NCI-H510A (cell line): ENCODE measurements at places on chromosomes 11 and 22.

GRCh38 chr22:47201186-47201995 is 438.9 kb downstream of the TBC1D22A start:
- DNase-seq: no peak

DNA sequence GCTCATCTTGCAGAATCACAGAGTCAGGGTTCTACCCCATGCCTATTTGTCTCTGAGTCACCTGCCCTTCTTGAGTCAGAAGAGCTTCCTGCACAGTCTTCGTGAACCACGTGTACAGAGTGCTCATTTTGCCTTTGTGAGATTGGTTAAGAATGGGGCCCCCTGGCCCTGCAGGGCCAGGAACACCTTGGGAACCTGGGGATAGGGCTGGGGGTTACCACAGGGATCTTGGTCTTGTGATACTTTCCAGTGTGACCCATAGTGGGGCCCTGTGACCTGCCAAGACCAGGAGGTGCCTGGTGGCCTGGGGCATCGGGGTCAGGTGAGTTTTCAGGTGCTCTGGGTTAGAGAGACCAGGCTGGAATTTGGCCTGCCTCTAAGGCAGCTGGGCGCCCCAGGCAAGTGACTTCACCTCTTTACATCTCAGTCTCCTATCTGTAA is 9.4 kb downstream of the TMPRSS13 start:
- no peak for DNase-seq

GRCh38 chr11:43944761-43945311 is 2.4 kb downstream of the C11orf96 start:
- no peak for DNase-seq

DNA sequence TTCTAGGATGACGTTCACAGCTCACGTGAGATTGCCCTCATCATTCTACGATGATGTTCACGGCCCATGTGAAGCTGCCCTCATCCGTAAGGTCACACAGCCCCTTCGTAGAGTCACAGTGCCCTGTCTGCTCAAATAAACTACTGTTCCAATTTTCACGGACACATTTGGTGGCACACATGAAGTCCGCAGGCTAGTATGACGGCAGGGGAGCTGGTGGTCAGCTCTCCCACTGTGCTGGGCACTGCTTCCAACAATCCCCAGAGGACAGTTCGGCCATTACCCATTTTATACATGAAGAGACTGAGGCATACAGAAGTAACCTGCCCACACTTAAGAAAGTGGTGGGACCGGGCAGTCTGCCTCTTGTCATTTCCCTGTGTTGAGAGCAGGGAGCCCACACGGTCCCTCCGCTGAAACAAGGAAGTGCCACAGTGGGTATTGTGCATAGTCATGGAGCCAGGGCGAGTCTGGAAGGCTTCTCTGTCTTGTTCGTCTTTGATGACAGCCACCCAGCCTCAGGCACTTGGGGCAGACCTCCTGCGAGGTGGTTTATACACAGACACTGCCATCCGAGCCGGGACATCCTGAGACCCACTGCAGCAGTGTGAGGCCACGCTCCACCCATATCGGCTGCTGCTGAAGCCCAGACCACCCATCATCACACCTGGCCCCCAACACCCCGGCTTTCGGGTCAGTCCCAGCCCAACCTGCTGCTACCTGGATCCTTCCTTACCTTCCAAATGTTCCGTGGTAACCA is 114.3 kb downstream of the PHF21B start:
- DNase-seq: no peak

DNA sequence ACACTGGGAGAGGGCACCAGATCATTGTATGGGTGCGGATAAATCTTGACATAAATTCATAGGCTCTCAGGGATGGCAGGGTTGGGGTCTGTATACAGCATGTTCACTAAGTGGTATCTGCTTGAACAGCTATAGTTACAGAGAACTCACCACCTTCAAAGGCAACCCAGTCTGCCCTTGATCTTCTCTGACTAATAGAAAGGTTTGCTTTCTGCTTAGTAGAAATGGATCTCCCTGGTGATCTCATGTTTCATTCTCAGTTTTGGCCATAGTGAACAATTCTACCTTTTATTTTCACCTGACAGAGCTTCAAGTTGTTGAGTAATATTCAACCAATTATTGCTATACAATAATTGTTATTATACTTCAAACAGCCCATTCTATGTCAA is 32.4 kb downstream of the CNTF start:
- DNase-seq: no peak

DNA sequence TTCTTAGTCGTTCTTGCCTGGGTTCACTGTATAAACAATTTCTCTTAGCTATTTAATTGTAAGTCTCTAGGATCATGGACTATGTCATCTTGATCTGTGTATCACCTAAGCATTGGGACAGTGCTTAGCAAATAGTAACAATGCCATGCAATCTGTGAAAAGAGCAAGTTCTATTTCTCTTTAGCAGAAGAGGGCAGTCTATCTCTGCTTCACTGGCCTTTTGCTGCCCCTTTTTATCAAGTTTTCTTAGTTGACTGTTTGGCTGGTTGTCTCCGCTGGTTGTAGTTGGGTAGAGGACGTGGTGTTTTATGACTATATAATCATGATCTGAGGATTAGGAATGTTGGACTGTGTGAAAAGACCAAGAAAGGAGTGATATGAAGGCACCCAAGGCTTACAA is 315.0 kb downstream of the JRKL start:
- no peak for DNase-seq
